G401 (cell line): ENCODE measurements at places on chromosomes 4 and X.

GRCh38 chr4:85571008-85571407 is 96.1 kb downstream of the ARHGAP24 start:
- no peak for DNase-seq

DNA sequence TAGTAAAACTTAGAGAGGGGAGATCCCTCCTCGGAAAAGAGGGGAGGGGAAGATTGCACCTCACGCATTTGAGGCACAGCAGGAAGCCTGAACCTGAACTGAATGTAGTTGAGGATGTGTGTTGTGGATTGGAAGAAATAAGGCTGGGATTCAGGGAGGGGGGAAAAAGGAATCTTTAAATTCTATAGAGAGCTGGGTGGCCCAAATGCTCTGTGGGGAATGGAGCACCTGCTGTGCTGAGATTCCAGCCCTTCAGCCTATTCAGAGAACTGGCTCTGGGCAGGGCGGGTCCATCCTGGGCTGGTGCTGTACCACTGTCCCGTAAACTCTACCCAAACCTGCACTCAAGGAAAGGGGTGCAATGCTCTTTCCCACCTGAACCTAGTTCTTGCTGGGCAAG is 4.1 kb downstream of the FOXO4 start:
- no peak for DNase-seq

- DNase-seq = no peak
These were observed 92.3 kb downstream of the DIAPH2 start for GRCh38 chrX:96776966-96777365.

GRCh38 chr4:176230836-176231235 is 35.5 kb upstream of the SPATA4 start:
- DNase-seq = peak; percentile 85

- peak; percentile 31 for DNase-seq
These were observed 38.5 kb upstream of the IQSEC2 start for GRCh38 chrX:53319614-53320542.

GRCh38 chrX:150257353-150258175 is 105.6 kb upstream of the MAMLD1 start:
- DNase-seq = no peak

DNA sequence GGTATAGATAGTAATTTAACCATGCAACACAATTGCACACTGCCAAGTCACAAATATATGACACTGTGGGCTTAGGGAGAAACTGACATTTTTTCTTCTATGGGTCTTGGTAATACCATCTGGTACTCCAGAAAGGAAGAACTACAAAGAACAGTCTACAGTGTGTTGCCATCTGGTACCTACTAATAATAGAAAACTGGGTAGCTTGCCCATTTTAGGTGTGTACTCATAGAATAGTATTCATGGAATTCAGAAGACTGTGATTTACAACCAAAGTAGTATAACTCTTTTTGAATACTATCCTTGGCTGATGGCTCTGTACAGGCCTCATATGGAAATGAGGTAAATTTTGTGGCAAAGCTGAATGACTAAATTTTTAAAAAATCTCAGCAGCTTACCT is 132.6 kb upstream of the RPS6KA6 start:
- peak; percentile 89 for DNase-seq

DNA sequence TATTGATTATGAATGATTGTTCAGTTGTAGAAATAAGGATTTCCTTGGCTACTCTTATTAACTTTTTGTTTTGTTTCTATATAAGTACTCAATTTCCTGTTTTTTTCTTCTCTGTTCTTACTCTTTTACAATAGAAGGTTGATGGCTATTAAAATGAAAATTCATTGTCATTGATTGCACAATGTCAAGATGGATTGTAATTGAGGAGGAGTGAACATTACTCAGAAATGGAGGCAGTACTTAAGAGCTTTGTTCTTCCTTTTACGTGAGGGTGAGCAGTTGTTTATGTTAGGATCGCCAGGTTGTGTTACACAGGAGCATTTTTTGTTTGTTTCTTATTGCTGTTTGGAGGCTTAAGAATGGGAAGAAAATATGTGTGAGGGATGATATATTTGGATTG is 2062.4 kb downstream of the ARAP2 start:
- DNase-seq = no peak

GRCh38 chr4:3293401-3294391 is 875 bp downstream of the RGS12 start:
- no peak for DNase-seq

GRCh38 chrX:43096830-43097229 is 318.9 kb upstream of the PPP1R2C start:
- DNase-seq = no peak
